ENCODE measurements at places on chromosomes 7 and 10.

DNA sequence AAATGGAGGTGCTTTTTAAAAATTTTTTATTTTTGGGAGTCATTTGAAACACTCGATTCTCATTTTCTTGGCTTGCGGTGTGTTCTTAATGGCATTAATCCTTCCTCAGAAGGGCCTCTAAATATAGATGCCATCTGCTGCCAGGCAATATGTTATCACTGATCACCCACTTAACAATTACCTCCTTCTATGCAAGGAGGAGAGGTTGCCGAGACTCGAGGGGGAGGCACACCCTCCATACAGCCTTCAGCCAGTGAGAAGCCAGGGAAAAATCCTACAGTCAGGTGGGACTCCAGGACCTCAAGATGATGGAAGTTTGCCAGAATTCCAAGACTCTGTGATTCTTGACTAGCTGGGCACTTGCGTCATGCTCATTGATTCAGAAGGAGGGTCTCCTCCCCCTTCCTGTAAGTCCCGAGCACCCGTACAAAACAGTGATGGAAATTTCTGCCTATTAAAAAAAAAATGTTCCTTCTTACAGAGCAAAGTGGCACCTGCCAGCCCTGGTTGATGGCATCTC is 574.5 kb downstream of the TYW1 start:
- no peak for DNase-seq

- peak; percentile 29 for DNase-seq
Measured at GRCh38 chr7:75915416-75916156, 631 bp downstream of the POR start.

- no peak for DNase-seq
Measured at GRCh38 chr7:55970978-55971377, 6.6 kb downstream of the NIPSNAP2 start.

DNA sequence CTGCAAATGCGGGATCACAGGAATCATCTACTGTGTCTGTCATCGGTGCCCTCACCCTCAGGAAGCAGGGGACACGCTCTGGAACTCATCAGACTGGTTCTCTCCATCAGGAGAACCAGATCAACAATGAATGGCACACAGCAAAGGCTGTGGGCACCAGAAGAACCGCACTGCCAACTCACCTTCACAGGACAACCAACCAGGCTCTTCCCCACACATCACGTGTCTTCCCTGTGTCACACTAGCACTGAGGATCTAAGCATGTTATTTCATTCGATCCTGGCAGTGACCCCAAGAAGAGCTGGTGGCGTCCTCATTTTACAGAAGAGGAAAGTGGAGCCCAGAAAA is 106.1 kb downstream of the TNS3 start:
- DNase-seq = no peak

GRCh38 chr10:22301193-22301592 is 15.0 kb upstream of the COMMD3 start:
- no peak for DNase-seq

DNA sequence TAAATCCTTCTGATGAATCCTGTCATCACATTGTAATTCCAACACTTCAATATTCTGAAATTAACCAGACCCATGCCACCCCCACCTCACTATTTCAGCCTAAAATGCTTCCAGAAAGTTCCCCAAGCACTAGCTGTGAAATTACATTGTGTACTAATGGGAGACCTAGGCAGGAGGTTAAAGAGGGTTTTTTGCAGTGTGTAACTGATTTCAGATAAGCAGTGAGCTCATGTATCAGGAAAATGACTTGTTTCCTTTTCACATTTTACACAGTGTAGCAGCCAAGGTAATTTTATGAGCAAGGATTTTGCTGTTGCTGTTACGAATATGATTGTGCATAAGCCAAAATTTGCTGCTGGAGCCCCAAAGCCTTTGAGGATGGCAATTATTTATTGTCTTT is 129.0 kb downstream of the INHBA start:
- no peak for DNase-seq
